ENCODE measurements at places on chromosomes 6 and 20.

DNA sequence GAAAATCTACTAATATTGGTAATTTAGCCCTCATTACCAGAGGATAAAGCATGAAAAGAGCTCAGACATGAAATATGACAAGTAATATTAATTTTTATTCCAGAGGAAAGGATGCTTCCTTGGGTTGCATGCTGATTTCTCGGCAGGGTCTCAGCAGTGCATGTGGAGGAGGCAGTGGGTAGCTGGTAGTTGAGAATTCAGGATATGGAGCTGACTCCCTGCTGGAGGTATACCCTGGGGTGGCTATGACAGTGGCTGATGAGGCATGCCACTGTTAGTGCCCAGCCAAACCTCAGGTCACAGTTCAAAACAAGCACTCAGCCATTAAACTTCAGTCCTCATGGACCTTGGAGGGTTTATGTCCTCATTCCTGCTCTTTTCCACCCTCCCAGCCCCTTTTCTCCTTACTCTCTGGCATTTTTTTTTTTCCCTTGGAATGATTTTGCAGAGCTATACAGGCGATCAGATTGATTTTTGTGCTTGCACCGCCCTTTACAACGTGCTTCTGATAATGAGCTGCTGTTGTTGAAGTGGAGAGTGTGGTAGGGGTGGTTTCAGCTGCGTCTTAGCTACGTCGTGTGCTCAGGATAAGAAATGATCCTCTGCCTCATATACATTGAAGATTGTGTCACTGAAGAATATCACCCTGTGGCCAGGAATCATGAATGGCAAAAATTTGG lies 761.9 kb upstream of the MMS22L start:
- DNase-seq, result no peak

DNA sequence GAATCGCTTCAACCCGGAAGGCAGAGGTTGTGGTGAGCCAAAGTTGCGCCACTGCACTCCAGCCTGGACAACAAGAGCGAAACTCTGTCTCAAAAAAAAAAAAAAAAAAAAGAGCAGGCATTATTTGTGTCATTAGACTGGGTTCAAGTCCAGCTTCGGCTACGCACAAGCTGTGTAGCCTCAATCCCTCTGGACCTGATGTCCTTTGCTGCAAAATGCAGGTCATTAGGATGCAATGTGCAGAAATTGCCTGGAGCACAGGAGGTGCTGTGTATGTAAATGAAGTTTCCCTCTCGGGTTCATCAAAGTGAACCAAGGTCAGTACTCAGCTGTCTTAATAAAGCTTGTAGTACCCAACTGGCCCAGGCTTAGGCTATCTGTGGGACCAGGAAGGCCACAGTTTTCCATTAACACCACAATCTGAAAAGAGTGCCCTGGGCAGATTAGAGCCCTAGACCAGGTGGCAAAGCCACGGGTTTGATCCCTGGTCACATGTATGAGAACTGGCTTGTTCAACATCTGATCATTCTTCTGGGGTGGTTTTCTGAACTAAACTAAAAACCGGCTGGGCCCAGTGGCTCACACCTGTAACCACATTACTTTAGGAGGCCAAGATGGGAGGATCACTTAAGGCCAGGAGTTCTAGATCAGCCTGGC lies 155.3 kb downstream of the ZMYND8 start:
- no peak for DNase-seq

DNA sequence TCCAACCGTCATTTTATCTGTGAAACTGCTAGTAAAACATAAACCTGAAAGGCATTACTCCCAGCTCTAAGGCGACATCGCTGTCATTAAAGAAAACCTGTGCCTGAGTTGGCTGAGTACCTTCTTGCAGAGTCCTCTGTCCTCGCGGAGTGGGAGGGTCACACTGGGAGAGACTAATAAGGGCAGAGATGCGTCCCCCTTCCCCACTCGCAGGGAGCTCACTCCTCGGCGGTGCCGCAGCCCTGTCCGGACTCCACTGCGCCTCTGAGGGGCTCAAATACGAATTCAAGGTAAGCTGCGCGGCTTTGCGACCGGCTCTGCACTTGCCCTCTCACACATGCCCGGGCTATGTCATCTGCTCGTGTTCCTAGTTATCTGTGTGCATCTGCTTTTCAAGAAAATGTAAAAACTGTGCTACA lies at the start of gene COL19A1:
Gene COL19A1, plus strand, starts transcription at position 206 of the 419 bp plus-strand sequence. CDS start 13,012 bp downstream, outside the sequence.
- peak; percentile 35 for DNase-seq

DNA sequence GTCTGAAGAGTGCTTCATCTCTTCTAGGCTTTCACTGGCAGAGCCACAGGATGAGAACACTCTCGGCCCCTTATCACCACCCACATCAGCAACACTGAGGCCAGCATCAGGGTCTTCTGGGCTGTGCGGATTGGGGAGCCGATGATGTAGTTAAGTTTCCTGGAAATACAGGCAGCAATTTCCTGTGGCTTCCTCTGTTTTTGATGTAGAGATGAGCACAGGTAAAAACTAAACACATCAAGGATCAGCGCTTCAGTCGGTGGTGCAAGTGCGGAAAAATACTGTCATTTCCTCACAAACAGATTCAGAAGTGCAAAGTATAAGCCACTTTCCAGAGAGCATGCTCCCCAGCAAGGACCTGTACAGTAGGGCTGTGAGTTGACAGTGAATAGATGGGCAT lies 62.6 kb downstream of the BACH2 start:
- DNase-seq, result no peak

DNA sequence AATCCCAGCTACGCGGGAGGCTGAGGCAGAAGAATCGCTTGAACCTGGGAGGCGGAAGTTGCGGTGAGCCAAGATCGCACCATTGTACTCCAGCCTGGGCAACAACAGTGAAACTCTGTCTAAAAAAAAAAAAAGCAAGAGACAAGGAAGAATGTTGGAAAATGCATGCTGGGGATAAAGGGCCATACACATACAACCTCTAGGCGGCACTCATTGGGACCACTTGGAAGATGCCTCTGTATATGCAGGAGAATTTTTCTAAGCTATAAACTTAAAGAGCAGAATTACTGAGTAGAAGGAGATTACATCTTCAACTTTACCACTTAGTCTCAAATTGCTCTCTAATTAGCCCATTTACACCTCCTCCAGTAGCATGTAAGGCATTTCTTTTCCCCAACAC lies 42.8 kb downstream of the ZBTB9 start:
- DNase-seq, result no peak

DNA sequence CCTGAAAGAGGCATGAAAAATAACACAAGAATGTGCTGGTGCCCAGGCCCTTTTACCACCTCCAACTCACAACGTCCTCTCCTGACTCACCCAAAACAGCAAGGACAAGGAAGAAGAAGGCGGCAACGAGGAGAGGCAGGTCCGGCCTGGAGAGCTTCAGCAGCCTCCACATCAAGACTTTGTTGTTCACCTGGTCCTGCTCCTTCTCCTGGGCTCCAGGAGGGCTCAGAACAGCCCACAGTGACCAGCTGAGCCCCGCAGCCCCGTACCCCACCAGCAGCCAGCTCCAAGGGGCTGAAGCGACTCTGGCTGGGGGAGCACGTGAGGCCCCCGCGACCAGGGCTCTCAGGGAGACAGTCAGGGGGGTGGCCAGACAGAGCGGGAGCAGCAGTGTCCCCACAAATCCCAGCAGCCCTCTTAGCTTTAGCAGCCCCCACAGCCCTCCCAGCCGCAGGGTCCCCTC lies 857 bp downstream of the TAP2 start:
- no peak for DNase-seq

DNA sequence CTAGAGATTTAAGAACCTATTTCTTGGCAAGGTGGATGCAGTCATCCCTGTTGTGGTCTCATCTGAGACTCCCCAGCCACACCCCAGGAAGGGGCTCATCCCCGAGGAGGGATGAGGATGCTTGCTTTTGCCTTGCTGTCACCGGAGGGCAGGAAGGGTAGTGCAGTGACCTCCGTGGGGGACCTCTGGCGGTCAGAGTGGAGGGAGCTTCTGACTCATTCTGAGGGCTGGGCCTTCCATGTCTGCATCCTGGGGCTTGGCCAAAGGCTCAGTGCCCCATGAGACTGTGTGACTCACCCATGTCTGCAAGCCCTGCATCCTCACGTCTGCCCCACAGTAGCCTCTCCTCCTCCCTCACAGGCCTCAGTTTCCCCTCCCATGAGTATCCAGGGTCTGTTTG lies 38.7 kb downstream of the UQCC2 start:
- DNase-seq, result peak; percentile 53

DNA sequence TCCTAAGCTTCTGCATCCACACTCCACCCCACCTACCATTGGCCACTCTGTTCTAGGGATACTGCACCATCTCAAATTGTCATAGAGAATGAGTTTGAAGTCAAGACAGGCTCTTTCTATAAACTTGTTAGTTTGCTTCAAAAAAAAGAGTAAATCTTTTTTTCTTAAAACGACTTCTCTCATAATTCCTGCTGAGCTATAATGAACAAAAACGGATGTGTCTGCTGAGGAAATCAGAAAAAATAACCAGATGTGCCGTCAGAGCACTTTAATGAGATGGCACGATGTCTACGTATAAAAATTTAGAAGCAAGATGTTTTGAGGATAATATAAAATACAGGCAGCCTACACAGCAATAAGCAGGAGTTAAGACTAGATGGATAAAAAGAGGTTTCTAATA lies 24.0 kb upstream of the DDO start:
- DNase-seq, result no peak

GRCh38 chr6:144647971-144648651 lies 363.0 kb downstream of the UTRN start:
- no peak for DNase-seq

- DNase-seq, result no peak
These were observed 49.4 kb downstream of the CTCFL start for GRCh38 chr20:57475388-57476083.

GRCh38 chr6:116695401-116695800 lies 14.4 kb downstream of the KPNA5 start:
- DNase-seq, result no peak

DNA sequence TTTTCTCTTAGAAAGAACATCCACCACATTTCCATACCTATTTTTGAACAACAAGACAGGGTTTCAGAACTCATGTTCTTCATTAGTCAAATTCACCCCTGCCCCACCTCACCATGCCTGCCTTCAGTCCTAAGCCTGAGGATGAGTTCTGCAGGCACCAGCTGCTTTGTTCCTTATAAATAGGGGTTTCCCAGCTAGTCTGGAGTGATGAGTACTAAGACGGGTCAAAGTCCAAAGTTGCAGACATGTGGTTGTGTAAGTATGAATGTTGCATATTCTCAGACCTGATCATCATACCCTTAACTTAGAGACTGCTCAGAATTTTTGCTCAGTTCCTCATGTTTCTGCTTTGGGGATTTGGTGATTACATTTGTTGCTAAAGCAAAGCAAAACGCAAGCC lies 257.7 kb upstream of the CDYL start:
- no peak for DNase-seq

DNA sequence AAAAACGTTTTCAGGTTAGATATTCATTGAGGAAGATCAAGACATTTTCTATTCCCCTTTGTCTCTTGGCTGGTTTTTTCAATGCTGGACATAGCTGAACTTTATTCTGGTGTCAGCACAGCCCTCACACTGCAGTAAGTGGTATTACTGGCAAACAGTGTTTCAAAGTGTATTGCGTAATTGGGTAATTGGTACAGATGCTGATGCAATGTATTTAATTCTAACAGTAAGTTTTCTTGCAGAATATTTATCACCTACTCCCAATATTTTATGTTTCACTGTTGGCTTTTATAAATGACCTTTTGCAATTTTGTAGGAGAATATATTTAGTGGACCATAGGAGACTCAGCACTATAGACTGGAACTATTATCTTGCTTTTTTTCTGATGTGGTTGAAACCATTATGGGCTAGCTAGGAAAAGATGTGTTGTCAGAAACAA lies 287.6 kb upstream of the SOX4 start:
- no peak for DNase-seq

DNA sequence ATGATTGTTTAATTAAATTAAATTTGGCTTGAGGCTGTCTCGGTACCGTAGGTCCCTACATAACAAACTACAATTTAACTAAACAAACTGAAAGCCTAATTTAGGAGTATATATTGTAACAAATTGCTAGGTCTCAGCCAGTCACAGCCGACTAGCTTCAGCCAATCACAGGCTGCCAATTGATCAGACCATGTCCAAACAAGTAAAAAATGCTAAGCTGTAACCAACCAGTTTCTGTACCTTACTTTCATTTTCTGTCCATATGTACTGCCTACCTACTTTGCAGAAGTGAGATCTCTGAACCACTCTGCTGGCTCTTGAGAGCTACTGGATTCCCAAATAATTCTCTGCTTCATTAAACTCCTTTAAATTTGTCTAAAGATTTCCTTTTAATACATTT lies 648.0 kb upstream of the GJE1 start:
- DNase-seq, result no peak

- DNase-seq, result no peak
These were observed 10.9 kb downstream of the SPATS1 start for GRCh38 chr6:44353336-44353735.

GRCh38 chr6:152164957-152165356 lies 357.5 kb downstream of the ESR1 start:
- DNase-seq, result no peak

GRCh38 chr20:2693286-2694007 lies 867 bp downstream of the EBF4 start:
- peak; percentile 30 for DNase-seq

GRCh38 chr6:123901436-123901835 lies 97.8 kb downstream of the NKAIN2 start:
- no peak for DNase-seq

- DNase-seq, result no peak
These were observed 1.1 kb downstream of the SAPCD1 start for GRCh38 chr6:31763619-31763940.

DNA sequence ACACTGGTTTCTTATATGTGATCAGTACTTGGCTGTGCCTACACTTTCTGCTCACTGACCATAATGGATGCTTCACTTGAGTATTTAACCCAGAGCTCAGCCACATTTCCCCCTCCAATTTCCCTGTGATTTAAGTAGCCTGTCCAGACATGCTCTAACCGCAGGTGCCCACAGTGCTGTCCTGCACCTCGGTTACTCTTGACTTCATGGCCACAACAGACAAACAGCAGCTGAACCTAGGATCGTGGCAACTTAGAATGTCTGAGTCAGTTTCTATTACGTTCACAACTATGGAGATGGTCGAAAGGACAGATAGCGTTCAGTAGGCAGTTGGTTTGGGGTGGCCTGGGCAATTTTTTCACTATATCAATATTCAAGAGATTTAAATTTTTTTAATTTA lies 306.9 kb upstream of the SGK1 start:
- DNase-seq, result no peak

- no peak for DNase-seq
These were observed 215.0 kb upstream of the SGK1 start for GRCh38 chr6:134532694-134533624.

DNA sequence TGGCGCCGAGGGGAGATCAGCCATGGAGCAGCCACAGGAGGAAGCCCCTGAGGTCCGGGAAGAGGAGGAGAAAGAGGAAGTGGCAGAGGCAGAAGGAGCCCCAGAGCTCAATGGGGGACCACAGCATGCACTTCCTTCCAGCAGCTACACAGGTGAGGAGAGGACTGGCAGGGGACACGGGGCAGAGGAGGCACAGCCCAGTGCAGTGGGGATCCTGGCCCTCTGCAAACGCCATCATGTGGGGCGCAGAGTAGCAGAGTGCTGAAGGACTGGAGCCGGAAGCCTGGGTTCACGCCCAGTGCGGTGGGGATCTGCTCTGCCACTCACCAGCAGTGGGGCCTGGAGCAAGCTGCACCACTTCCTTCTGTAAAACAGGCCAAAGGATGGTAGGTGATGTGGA lies 41.1 kb upstream of the FANCE start:
- DNase-seq, result no peak

GRCh38 chr6:122652431-122652830 lies 42.2 kb downstream of the PKIB start:
- no peak for DNase-seq
